ENCODE measurements at places on chromosomes 1 and 21. TPM values are rescaled to one million over a fixed set of nuclear protein-coding genes. Genes with fewer than 3 reads are reported as not detected.

Gene RGS16
- total RNA-seq, result 51.9 TPM

Gene SLC30A2
- not detected for total RNA-seq

Gene VWA1
- 0.69 TPM for total RNA-seq

Gene VSIG8
- total RNA-seq, result not detected

Gene DCDC2B
- total RNA-seq, result not detected

Gene ATP1B1
- 7.7 TPM for total RNA-seq

Gene IFI44L
- 32.8 TPM for total RNA-seq

Gene FNBP1L
- 1.2 TPM for total RNA-seq

Gene FCRLA
- not detected for total RNA-seq

Gene NRIP1
- total RNA-seq, result 5.4 TPM

Data from activated CD4-positive, alpha-beta memory T cell treated with anti-CD3 and anti-CD28 coated beads for 36 hours (primary cell).